T-helper 2 cell treated with Interferon-gamma antibody and Interleukin-4, amounts not matched to agents 5 μg/mL and 100 μg/mL, for 36 hours (primary cell): ENCODE measurements at places on chromosomes 13 and 19.

DNA sequence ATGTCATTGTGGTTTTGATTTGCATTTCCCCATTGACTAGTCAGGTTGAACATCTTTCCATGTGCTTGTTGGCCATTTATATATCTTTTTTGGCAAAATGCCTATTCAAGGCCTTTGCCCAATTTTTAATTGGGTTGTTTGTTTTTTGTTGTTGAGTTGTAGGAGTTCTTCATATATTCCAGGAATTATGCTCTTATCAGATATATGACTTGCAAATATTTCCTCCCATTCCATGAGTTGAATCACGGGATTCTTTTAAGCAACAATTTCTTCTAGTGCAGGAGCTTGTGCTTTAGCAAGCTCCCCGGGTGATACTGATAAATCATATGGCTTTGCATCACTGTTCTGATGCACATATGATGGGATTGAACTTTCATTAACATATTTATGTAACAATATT is 47.0 kb upstream of the FLT1 start:
- no peak for DNase-seq

DNA sequence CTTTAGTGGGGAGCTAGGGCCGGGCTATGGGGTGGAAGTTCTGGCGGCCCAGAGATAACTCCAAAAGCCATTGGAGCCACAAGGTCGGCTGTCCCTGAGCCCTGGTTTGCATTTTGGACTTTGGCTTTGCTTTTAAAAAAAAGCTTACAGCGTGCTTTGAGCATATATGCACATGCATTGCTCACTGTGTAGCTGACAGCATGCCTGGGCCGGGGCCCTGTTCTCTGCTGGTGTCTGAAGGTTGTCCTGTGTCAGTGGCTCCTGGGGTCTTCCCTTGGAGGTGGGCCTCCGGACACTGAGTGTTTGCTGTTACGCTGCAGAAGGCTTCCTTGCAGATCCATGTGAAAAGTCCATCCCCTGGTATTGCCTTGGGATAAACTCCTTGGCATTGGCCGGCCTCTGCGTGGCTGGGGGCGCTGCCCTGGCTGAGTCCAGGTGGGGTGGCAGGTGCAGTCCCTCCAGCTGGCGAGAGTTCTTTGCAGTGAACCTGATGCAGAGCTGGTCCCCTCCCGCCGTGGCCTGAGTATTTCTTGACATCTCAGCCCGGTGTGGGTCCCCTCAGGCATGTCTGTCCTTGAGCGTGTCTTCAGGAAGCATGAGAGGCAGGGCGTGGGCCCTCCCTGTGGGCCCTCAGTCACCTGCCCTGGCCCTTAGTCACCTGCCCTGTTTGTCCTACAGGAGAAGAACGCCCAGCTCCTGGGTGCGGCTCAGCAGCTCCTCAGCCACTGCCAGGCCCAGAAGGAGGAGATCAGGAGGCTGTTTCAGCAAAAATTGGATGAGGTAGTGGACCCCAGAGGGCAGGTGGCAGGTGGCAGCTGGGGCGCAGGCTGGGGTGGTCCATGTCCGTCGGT is 23.0 kb downstream of the PLEKHJ1 start:
- DNase-seq: no peak

DNA sequence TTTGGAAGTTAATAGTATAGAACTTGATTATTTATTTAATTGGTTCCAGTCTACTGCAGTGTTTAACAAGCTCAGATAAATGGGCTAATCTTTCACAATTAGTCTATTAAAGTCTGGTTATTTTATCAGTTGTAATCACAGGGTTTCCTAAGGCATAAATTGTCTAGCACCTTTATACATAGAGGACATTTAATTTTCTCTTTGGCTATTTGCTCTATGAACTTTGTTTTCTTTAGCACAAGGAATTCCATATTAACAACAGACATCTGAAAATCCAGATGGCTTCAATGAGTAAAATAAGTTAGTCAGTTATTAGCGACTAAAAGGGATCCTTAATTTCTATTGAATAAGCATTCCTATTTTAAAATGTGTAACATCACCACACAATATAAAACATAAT is 1350.8 kb upstream of the SLC10A2 start:
- no peak for DNase-seq

DNA sequence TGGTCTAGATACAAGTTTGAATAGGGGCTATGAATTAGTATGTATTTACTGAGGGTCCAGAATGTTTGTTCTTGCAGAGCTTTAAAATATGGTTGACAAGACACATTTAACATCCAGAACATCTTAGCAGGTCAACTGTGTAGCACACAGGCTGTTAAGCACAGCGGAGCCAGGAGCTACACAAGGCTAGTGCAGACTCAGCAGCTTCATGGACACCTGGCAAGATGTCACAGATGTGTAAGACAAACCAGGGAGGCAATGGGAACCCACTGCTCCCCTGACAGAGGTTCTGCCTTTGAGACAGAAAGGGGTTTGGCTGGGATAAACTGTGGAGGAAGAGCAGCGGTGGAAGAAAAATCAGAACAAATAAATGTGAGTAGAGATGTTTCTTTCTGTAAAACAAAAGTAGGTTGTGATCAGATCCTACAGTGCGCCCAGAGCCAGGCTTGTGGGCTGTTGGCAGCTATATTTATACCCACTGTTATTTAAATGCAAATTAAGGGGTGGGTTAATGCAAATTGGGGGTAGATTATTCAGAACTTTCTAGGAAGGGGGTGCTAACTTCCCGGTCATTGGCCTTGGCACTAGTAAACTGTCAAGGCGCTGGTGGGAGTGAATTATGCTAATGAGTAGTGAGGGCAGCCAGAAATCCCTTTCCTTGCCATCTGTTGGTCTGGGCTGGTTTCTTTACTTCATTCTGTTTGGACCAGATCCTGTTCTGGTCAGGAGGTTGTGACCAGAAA is 33.0 kb downstream of the MIPEP start:
- no peak for DNase-seq

GRCh38 chr13:114241918-114242317 is 7.2 kb downstream of the CDC16 start:
- DNase-seq: no peak

GRCh38 chr13:110689711-110690110 is 16.2 kb downstream of the CARS2 start:
- no peak for DNase-seq

GRCh38 chr13:51666374-51666773 is 82.1 kb downstream of the WDFY2 start:
- no peak for DNase-seq
